ENCODE measurements at places on chromosomes 4 and X.

DNA sequence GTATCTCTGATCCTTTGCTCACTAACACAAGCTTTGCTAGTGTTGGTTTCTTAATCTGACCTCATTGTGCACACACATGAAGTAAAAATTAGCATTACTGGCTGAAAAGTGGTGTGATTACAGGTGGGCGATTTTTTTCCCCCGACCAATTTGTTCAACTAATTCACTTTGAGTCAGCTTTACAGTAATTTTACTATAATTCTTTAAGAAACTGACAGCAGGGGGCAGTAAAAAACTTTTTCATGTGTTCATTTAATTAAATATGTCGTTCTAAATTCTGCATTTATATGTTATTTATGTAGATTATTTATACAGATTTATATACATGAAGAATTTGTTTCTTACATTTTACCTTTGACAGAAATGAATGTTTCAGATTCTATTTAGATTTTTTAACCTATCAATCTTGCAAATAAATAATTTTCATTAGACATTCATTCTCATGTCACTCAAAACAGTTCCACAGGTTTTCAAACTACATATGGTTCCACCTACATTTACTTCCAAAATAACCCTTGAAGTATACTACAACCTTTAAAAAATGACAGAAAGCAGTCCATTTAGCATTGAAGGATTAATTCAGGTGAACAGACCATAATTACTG is 17.5 kb downstream of the PALLD start:
- DNase-seq = peak; percentile 29

DNA sequence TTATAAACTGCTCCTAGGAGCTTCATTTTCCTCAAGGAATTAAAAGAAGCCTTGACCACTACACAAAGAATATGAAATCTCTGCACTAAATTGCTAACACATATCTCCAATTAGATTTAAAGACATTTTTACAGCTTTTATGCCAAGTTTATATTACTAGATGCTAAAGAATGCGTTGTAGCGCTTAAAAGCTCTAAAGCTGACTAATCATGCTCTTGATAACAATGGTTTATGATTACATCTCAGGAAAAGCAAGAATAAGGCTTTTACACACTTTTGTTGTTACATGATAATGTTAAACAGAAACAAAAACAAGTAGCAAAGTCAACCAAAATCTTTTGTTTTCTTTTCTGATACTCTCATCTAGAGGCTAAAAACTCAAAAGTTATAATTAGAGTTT is 44.7 kb downstream of the SLC10A7 start:
- no peak for DNase-seq

- DNase-seq = no peak
These were observed 48.8 kb downstream of the ZNF732 start for GRCh38 chr4:256492-256891.

DNA sequence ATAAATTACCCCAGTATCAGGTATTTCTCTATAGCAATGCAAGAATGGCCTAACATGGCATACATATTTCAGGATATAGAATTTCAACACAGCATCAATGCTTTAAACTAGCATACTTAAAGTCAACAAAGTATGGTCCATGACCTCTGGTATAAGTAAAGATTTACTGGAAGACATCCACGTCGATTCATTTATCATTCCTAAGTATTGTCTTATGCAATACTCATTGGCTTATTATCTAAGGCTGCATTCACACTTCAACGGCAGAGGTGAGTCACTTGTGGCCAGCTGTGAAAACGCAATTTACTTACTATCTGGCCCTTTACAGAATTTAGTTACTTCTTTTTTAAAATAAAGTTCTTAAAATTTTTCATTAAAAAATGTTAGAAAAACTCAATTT is 42.6 kb downstream of the ADGRA3 start:
- no peak for DNase-seq

- DNase-seq = no peak
These were observed 4.2 kb upstream of the SLC9A6 start for GRCh38 chrX:135981010-135981409.

DNA sequence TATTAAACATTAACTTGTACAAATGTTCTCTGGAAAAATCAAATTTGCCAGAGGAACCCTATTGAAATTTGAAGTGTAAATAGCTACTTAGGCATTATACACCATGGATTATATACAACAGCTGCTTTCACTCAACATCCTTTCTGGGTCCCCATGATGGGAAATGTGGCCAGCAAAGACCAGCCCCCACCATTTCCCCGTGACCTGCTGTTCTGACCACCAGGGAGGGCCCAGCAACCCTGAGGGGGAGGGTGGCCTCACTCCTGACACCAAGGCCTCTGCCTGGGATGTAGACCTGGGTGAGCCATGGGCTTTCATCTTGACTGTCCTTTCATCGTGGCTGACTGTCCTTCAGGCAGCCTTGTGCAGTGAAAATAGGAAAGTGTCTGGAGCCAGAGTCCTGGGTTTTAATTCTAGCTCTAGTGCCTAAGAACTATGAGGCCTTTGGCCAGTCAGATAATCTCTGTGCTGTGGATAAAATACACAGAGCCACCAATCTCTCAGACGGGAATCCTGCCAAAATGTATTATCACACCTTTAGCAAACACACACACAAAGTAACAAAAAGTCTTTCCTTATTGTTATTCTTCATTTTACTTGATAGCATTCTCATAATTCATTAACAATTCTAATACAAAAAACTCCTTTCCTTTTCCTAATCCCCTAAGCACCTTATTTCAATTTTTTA is 45.1 kb downstream of the NR3C2 start:
- DNase-seq = no peak

DNA sequence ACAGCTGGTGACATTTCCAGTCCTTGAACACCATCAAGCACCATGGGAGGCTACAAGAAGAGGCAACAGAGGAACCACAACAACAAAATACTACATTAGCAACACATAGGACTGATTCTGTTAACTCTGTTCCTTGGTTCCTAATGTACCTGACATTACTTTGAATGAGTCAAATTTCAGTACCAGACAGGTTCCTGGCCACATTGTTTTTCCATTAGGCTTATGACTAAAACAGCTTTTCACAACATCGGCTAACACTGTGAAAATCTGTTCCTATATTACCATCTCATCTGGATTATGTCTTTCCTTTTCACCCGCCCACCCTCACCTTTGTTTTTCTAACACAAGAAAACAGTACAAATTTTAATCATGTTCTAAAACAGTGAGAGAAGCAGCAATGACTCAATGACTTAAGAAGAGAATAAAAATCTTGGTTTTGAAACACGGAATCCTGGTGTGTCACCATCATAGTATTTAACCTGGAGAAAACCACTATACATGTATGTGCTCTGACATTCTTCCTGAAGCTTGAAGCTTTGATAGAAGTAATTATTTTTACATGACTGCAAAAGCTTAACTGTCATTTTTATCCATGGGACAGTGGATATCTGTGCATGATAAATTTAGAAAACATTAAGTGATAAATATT is 143.9 kb downstream of the SCFD2 start:
- DNase-seq = no peak

All from activated CD4-positive, alpha-beta T cell treated with anti-CD3 and anti-CD28 coated beads, Interleukin-2, Interleukin-4, amounts not matched to agents 100 ng/mL and 50 ng/mL, durations not matched to agents 16 hours and 8 hours (primary cell).